ENCODE measurements at places on chromosomes 4 and X.
A peak's percentile ranks its signal among the peaks of the same experiment; 100 is the strongest.

GRCh38 chr4:25795091-25795490 lies 67.7 kb downstream of the SEL1L3 start:
- no peak for DNase-seq

DNA sequence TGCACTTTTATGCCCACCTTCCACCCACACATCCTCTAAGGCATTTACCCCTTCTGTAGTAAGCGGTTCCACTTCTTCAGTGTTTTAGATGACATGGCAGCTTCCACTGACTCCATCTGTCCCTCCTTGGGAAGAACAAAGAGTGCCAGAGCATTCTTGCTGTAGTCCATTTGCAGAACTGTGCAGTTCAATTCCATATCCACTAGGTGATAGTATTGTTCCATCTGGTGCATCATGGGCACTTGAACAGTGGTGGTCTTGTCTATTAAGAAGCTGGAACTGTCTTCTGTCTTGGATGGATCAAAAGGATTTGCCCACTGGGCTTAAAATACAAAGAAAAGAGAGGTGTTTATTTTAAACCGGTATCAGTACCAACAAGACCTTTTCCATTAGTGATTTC lies 3.5 kb downstream of the SERPINA7 start:
- DNase-seq: no peak

DNA sequence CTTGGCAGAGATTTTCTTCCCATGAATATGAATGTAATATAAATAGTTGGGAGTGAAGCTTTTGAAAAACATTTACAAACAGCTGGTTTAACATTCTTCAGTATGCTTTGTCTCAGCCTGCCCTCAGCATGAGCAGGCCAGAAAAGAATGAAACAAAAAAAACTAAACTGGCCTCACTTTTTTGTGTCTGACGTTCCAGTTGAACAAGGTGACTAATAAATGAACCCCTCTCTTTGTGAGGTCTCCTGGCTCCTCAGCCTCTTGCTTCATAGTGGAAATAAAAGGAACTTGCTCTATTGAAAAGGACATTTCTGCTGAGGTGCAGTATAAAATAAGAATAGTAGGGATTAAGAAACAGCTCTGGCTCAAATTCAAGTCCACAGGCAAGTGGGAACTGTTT lies 9.4 kb downstream of the CHST7 start:
- no peak for DNase-seq

GRCh38 chr4:101258883-101259282 lies 88.4 kb downstream of the PPP3CA start:
- no peak for DNase-seq

- DNase-seq: no peak
Measured at GRCh38 chr4:77358315-77358928, 201.4 kb downstream of the CCNG2 start.

DNA sequence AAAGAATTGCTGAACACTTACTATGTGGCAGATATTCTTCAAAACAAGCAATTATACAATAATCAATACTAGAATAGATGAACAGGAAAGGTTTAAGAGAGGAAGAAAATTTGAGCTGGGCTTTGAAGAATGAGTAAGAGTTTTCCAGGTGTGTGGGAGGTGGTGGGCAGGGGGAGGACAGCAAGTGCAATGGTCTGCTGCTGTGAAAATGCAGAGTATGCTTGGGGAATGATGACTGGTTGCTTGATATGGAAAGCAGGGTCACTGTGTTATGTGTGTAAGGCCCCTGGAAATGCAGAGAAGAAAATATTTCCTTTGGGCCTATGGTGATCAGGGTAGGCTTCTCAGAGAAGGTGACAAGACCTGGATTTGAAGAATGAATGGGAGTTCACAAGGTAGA lies 300.3 kb downstream of the CAMK2D start:
- no peak for DNase-seq

- no peak for DNase-seq
Measured at GRCh38 chrX:130444641-130445336, 43.0 kb downstream of the RBMX2 start.

DNA sequence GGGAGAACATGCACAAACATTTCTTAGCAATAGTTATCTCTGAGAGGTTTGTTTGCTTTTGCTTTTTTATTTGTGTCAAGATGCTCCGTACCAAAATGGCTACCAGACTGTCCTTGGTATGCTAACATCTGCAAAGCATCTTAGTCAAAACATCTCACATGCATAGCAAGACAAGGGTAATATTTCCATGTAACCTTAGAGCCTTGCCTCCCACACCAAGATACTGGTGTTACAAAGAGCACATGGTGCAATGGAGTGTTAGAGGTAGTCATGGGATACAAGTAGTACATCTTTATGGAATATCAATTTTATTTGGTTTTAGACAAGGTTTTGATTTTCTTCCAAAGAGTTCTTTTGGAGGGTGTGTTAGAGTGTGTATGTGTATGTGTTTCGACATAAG lies 109.7 kb downstream of the NR3C2 start:
- no peak for DNase-seq

DNA sequence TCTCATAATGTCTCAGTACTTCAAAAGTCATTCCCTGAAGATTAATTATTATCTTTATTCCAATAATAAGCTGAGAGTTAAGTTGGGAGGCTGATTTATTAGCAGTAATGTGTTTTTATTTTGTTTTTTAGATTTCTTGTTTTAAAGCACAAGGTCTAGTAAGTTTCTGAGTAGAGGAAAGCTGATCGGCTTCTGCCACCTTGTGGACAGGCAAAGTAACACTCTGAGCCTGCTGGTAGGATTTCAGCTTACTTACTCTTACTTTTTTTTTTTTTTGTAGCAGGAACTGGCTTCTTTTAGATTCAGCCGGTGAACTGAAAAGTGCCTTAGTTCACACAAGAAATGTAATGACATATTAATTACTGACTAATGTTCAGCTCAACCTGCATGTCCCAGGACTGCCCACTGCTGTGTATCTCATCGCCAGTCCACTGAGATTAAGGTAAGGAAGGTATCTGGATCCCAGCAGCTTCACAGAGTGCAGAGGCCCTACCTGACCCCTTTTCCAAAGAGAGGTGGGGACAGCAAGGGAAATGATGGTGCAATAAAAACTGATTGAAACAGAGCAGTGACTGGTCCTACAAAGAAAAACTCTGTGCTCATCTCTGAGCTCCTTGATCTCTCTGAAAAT lies 126.5 kb downstream of the ADGRA3 start:
- DNase-seq: peak; percentile 33

DNA sequence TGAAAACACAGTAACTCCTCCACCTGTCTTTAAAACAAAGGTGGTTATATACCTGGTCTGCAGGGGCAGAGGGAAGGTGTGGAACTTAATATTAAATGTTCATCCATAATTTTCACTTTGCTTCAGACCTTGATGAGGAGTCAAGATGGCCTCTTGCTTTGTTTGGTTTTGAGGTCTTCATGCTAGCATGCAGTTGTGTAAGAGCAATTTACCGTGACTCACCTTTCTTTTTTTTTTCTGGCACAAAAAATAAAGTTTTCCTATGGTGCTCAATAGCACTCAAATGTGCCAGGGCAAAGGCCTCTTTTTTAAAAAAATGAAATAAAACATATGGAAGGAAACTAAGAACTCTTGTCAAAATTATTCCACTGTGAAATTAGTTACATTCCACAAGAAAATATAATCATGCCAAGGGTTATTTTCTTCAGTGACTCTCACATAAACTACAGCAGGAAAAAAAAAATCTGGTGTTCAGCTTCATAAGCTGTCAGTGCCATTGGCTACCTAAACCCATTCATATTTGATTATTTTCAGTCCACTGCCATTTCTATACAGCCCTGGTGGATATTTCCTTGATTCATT lies 128.2 kb downstream of the SLC7A11 start:
- no peak for DNase-seq

DNA sequence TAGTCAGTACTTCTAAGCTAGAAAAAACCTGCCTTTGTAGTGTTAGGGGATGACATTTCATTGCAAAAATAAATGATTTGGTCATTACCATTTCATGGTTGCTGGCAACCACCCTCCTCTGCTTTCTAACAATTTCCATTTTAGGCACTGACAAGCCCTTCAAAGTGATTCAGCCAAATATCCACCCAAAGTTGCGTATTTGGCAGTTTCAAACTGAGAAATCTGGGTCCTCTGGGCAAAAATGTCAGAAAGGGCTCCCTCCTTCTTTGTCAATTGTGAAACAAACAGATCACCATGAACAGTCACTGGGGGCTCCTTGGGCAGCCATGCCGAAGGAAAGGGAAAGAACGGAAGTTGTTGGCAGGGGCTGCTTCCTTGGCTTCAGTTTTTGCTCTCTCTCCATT lies 33.0 kb downstream of the PLAC1 start:
- DNase-seq: no peak

- DNase-seq: no peak
Measured at GRCh38 chr4:10811991-10812390, 127.4 kb upstream of the CLNK start.

- DNase-seq: no peak
Measured at GRCh38 chr4:73275318-73275654, 16.7 kb upstream of the ANKRD17 start.

- DNase-seq: no peak
Measured at GRCh38 chrX:103157496-103158316, 57.2 kb upstream of the BEX4 start.

DNA sequence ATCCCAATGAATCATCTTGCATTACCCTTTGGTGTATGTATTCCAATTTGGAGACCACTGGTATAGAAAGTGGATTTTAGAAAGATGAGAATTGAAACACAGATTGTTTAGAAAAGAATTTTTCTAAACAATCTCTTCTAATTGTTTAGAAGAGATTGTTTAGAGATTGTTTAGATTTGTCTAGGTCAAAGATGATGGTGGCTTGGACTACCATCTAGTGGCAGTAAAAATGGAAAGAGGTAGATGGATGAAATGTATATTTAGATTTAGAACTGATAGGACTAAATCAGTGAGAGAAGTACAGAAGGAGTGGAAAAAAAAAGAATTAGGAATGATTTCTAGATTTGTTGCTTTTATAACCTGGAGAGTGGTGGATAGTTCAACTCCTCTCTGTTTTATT lies 70.6 kb downstream of the ARSJ start:
- no peak for DNase-seq

Measured in activated naive CD8-positive, alpha-beta T cell treated with anti-CD3 and anti-CD28 coated beads, Interleukin-2, amount 10 ng/mL, durations not matched to agents 7 days and 5 days (primary cell).